Aorta (tissue), 5 donors: ENCODE measurements at places on chromosomes 13 and 19. TPM values are rescaled to one million over a fixed set of nuclear protein-coding genes. Genes with fewer than 3 reads are reported as not detected.

DNA sequence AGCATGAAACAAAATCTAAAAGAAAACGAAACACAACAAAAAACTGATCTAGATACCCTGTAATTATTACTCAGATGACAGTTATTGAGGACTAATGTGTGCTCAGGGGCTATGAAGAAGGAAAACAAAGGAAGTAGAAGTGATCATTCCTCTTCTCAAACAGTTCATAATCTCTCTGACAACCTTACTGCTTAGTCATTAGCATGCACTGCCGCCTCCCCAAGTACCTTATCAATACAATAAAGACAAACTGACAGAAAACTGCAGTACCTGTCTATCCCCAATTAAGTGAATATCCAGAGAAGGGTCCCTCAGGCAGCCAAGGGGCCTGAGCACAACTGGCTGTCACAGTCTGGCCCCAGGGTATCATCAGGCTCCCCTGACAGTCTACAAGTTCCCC is 22.0 kb upstream of the POU4F1 start:
- DNase-seq = no peak

- no peak for DNase-seq
Observed at GRCh38 chr13:24127116-24127631, 33.3 kb upstream of the SPATA13 start.

ZNF177 gene
- total RNA-seq = 2.0 TPM

DNA sequence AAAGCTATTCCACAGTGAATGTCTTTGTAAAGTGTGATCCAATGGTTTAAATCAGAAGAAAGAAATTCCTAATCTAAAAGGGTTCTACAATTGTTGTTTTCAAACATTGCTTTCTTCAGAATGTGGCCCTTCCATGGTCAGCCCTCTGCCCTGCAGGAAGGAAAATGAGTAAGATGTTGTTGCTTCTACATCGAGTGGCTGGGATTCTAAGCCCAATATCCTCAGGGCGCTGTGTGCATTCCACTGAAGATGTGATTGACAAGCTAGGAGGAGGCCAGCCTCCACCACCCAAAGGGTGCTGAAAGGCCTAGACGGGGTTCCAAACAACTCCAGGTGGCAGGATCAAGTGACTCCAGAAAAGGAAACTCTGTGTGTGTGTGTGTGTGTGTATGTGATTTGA is 316.9 kb upstream of the TSHZ3 start:
- DNase-seq = no peak

DNA sequence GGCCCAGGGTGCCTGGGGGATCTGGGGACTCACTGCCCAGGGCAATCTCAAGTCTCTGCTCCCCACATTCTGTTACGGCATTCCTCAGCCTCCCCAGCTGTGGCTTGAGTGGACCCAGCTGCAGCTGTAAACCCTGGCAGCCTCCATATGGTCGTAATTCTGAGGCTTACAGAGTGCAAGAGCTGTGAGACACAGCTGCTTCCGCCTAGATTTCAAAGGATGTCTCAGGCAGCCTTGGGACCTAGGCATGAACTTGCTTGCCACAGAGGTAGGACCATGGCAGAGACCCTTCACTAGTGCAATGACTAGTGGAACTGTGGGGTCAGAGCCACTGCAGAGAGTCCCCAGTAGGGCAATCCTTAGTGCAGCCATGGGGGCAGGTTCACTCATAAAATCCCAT is 297.5 kb downstream of the ENOX1 start:
- DNase-seq = no peak

OR7A5 gene
- not detected for total RNA-seq

CLDND2 gene
- total RNA-seq = not detected

DNA sequence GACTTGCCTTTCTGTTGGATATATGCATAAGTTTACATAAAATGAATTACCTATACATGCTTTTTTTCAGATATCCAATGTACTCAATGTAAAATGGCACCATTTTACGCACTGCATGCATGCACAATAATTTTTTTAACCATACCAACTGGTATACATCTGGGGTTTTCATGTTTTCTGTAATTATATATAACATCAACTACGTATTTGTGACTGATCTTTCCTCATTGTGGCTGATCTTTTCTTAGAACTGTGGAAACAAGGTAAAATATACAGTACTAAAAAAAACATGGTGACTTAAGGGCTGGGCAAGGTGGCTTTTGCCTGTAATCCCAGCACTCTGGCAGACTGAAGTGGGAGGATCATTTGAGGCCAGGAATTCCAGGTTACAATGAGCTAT is 18.5 kb downstream of the PSPC1 start:
- DNase-seq = no peak

DGKH gene
- 28.9 TPM for total RNA-seq

DNA sequence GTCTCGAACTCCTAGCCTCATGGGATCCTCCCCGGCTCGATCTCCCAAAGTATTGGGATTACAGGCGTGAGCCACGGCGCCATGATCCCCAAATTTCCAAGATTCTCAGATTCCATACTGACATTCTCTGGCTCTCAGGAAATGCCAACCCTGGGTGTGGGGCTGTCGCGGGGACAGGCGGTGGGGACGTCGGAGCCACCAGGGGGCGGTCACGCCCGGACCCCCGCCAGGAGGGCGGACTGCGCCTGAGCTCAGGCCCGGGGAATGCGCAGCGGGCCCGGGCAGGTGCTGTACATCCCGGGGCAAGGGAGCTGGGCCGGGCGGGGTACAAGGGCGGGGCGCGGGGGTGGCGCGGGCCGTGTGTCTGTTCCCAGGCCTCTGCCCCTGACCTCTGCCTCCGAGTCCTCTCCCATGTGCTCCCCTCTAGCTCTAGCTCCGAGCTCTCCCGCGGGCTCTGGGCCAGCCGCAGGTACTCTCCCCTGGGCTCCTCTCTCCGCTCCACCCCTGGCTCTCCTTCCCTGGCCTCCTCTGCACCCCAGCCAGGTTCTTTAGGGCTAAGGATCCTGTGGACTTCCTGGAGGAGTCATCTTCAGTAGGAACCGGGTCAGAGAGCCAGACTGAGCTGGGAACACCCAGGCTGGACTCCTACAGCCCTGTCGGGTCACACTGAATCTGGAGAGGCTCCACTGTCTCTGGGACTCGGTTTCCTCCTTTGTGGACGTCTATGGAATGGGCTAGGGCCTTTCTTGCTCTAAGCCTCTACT is 2.4 kb downstream of the PPP1R13L start:
- DNase-seq = peak; percentile 82
